CD8-positive, alpha-beta memory T cell (primary cell): ENCODE measurements at places on chromosomes 6 and 20. TPM values are rescaled to one million over a fixed set of nuclear protein-coding genes. Genes with fewer than 3 reads are reported as not detected.

- DNase-seq = no peak
Measured at GRCh38 chr6:6713657-6714056, 125.1 kb downstream of the LY86 start.

- DNase-seq = no peak
Measured at GRCh38 chr6:39530201-39530759, 194.9 kb downstream of the KIF6 start.

- no peak for DNase-seq
Measured at GRCh38 chr6:67535946-67536345, 1099.1 kb upstream of the ADGRB3 start.

Gene C20orf141
- total RNA-seq = not detected

GRCh38 chr20:37981568-37981967 lies 51.7 kb downstream of the TTI1 start:
- no peak for DNase-seq

GRCh38 chr6:95521181-95521580 lies 56.2 kb upstream of the MANEA start:
- no peak for DNase-seq

- DNase-seq = no peak
Measured at GRCh38 chr6:15287670-15288375, 42.0 kb downstream of the JARID2 start.

GRCh38 chr6:119895626-119896025 lies 546.1 kb upstream of the MAN1A1 start:
- DNase-seq = no peak

- DNase-seq = no peak
Measured at GRCh38 chr6:36607683-36608386, 13.7 kb downstream of the SRSF3 start.

Gene PPIL6
- not detected for total RNA-seq

Gene TRIM10
- not detected for total RNA-seq

Gene MCCD1
- not detected for total RNA-seq

DNA sequence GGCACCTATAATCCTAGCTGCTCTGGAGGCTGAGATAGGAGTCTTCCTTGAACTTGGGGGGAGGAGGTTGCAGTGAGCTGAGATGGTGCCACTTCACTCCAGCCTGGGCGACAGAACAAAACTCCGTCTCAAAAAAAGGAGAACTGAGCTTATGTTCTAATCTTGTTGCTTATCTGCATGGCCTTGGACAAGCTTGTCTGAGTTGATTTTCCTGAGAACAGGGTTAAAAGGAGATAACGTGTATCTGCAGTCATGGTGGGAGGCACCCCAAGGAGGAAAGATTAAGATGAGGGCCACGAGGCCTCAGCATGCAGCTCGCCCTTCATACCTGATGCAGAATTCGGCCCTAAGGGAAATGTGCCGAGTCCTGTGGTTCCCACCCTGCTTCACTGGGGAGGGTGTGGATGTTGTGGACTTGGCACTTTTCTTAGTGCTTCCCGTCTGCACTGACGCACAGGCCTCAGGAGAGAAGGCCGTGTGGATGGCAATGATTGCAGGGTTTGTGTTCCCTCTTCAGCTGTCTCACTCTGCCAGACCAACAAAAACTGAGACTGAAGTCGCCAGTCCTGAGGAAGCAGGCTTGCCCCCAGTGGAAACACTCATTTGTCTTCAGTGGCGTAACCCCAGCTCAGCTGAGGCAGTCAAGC lies 56.3 kb downstream of the EZR start:
- DNase-seq = no peak

Gene TBCC
- 24.4 TPM for total RNA-seq

DNA sequence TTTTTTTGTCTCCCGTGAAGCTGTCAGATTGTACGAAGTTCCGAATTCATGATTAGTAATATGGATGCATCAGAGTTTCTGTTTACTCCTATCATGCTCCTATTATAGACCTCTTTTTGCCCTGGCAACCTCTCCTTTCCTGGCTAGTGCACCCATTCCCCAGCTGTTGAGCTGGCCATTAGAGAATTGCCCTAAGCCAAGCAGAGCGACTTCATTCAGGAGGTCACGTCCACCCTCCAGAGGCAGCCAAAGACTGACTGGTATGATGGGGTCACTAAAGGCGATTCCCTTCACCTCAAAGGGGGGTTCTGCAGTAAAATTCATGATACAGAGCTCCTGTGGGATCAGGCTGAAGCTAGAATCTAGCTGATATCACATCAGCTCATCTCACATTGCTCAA lies 351.9 kb downstream of the BTBD3 start:
- no peak for DNase-seq

GRCh38 chr6:2999618-3000557 lies at the start of gene NQO2:
Gene NQO2 (plus strand): TSS chr6:2999894. CDS start chr6:3006553, 6,659 bp downstream.
- peak; percentile 82 for DNase-seq

- no peak for DNase-seq
Measured at GRCh38 chr20:52852714-52853113, 119.4 kb upstream of the TSHZ2 start.

DNA sequence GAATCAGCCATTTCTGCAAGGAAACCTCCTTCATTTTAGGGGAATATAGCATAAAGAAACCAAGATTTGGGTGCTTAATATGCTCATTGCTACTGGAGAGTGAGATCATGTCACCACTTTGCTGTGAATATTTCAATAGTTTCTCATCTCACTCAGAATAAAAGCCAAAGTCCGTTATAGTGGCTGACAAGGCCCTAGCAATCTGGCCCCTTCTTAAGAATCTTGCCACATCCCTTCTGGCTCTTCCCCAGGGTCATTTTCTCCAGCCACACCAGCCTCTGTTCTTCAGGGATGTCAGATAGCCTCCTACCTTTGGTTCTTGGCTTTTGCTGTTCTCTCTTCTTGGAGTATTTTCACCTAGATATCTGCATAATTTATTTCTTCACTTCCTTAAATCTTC lies 24.8 kb upstream of the MLIP start:
- DNase-seq = no peak

GRCh38 chr6:167492100-167492449 lies 167.2 kb downstream of the TTLL2 start:
- DNase-seq = no peak

Gene MYLK2
- 0.13 TPM for total RNA-seq

GRCh38 chr6:45631396-45631795 lies 253.7 kb upstream of the SUPT3H start:
- DNase-seq = no peak

DNA sequence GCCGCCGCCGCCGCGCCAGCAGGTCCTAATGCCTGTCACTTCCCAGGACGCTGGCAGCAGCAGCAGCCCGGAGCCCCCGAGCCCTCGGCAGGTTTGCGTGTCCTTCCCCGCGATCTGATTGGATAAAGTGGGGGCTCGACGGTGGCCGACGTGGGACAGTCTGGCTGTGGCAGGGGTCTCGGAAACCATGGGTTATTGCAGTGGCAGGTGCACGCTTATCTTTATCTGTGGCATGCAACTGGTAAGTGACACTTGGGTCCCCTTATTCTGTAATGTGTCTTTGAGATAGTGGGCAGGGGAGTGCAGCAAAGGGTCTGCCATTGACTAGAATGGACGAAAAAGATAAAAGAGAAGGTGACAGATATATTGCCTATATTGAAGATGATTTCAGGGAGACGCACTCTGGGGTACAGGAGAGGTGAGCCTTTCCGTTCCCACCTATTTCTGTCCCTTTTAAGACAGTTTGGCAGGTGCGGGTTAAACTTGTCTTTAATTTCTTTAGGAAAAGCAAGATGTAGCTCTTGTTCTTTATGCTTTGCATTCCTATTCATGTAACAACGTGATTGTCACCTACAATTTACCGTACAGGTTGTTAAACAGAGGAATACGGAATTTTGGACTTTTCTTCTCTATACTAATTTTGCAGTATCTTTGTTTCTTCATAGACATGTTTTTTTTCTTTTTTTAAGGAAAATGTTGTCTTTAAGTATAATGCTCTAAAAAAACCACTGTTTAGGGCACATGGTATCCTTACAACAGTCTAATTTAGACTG lies 535 bp downstream of the NKAIN2 start:
- no peak for DNase-seq

Gene VSTM2L
- not detected for total RNA-seq

DNA sequence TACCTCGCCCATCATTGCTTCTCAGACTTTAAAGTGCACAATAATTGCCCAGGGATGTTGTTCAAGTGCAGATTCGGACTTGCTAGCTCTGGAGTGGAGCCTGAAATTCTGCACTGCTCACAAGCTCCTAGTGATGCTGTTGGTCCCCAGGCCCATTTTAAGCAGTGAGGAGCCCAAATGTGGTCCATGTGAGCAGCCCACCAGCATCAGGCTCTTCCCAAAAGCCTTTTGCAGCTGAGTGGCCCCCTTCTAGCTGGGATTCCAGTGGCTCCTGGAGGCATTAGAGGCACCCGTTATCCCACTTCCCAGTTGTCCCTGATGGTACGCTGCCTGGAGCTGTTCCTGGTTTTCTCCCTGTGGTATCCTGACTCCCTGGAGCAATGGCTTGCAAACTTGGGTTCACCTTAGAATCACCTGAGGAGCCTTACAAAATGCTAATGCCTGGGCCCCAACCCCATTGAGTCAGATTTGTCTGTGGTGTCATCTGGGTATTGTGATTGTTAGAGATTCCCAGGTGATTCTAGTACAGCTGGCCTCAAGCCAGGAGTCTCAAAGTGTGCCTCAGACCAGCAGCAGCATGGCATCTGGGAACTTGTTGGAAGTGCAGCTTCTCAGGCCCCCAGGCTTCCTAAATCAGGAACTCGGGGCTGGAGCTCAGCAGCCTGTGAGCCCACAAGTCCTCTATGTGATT lies 186.9 kb upstream of the SLC24A3 start:
- no peak for DNase-seq

Gene OXT
- total RNA-seq = not detected

- no peak for DNase-seq
Measured at GRCh38 chr6:1499777-1500176, 109.9 kb upstream of the FOXC1 start.

- no peak for DNase-seq
Measured at GRCh38 chr6:135322427-135323201, 141.5 kb downstream of the MYB start.

Gene TEAD3
- 0.53 TPM for total RNA-seq

DNA sequence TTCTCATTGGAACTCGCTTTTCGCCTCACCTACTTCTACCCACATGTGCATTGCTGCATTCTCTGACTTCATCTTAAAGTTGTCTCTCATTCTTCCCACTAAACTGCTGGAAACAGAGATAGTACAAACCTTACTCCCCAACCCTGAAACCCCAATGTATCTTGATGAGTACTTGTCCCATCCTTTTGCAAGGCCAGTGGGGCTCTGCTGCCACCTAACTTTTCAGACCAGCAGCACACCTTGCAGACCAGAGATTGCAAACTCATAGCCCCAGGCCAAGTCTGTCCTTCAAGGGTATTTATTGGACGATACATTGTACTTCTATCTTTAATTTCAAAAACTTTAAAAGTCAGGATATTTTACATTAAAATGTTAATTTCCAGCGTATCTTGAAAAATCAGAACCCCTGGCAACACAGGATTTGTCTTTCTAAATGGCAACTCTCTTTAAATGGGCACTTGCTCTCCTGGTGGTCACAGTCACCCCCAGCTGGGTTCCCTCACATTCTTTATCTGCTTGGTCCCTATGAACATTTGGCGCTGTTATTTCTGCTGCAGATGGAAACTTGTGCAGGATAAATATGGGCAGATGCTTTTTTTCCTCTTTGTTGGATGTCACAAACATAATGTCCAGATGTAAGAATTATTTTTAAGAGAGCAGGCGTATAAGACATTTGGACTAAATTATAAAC lies 83.9 kb downstream of the SOD2 start:
- no peak for DNase-seq
